T-helper 1 cell (primary cell): ENCODE measurements at places on chromosomes 16 and 17.

GRCh38 chr17:46771561-46772474 lies 46.7 kb downstream of the WNT3 start:
- DNase-seq = no peak

- no peak for DNase-seq
Observed at GRCh38 chr16:14199624-14200023, 128.5 kb downstream of the MRTFB start.

- no peak for DNase-seq
Observed at GRCh38 chr17:57144567-57144966, 59.5 kb downstream of the AKAP1 start.

DNA sequence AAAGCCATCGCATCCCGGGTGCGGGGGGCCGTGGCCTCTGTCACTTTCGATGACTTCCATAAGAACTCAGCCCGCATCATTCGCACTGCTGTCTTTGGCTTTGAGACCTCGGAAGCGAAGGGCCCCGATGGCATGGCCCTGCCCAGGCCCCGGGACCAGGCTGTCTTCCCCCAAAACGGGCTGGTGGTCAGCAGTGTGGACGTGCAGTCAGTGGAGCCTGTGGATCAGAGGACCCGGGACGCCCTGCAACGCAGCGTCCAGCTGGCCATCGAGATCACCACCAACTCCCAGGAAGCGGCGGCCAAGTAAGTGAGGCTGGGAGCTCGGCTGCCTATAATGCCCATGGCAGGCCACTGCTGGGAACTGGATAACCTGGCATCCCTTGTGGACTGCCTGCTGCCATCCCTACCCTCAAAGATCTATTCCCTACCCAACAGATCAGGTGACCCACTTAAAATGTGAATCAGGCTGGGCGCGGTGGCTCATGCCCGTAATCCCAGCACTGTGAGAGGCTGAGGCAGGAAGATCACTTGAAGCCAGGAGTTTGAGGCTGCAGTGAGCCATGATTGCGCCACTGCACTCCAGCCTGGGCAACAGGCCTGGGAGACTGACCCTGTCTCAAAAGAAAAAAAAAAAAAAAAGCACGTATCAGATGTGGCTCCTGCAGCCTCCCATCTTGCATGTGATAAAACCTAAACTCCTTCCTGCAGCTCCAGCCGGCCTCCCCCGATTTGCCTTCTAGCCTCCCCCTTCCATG lies 18.3 kb downstream of the CDIPT start:
- no peak for DNase-seq

GRCh38 chr17:59897090-59897489 lies 4.2 kb downstream of the RPS6KB1 start:
- DNase-seq = no peak

DNA sequence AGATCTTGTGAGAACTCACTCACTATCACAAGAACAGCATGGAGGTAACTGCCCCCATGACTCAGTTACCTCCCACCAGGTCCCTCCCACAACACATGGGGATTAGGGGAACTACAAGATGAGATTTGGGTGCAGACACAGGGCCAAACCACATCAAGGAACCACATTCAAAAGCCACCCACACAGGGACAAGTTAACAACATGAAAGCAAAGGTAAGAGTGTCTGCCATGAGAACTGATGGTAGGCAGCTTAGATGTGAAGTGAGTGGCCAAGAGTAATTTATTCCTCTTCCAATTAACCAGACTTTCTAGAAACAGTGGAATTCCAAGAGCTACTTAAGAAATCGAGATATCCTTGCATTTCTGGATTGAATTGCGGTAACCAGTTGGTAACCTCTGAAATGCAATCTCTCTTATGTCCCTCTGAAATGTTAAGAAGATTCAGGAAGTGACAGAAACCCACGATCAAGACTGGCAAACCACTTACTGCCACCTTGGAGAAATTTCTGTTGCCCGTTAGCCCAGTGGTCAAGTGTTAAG lies 167.4 kb upstream of the CACNG5 start:
- no peak for DNase-seq

GRCh38 chr17:7307686-7308624 lies 527 bp downstream of the EIF5A start:
- peak; percentile 53 for DNase-seq

DNA sequence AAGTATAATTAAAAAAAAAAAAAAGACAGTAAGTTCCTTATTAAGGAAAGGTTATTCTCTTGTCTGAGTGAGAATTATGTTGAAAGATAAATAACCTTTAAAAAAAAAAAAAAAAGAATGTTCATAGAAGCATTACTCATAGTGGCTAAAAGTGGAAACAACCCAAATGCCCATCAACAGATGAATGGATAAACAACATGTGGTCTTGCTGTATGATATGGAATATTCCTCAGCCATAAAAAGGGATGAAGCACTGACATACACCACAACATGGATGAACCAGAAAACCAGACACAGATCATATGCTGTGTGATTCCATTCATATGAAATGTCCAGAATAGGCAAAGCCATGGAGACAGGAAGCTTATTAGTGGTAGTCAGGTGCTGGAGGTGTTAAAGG lies 9.2 kb upstream of the CCNF start:
- no peak for DNase-seq

DNA sequence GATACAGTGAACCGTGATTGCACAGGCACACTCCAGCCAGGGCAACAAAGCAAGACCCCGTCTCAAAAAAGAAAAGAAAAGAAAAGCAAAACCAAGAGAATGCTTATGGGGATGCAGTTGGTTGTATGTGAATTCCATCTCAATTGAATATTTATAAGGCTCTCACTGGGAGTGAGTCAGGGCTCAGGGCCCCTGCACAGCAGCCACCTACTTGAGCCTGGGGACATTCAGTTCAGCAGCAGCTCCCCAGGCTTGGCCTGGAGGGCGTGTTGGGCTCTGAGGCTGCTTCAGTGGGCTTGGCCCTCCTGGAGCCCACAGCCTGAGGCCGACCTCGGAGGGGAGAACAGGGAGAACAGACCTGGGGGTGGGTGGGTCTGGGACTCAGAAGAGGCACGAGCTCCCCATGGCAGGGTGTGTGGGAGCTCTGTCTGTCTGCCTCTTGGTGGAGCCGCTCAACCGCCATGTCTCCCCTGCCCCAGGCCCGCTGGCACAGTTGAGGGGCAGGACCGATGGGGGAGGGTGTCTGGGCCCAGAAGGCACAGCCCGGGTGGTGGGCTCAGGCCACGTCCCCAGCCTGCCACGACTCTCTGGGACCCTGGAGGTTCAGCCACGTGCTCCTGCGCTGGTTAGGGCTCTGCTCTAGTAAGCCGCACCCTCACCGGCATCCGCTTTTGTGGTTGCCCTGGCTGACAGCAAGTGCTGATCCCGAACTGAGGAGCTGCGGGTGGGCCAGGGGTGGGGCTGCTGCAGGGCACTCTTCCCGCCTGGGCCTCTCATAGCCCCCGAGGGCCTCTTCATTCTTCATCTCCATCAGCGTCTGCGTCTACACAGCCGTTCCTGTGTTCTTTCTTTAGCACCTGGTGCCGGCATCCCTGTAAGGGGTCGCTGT lies 24.8 kb downstream of the ZFPM1 start:
- no peak for DNase-seq

- no peak for DNase-seq
Observed at GRCh38 chr17:33142705-33143299, 150.3 kb downstream of the ASIC2 start.
